Stimulated activated CD8-positive, alpha-beta memory T cell treated with anti-CD3 and anti-CD28 coated beads, Interleukin-4, amount 100 ng/mL, for 1 hour (primary cell): ENCODE measurements at places on chromosomes 1 and 21.

- DNase-seq = no peak
These were observed 68.4 kb downstream of the GDAP2 start for GRCh38 chr1:117860896-117861610.

- DNase-seq = no peak
These were observed 76.9 kb upstream of the PGBD5 start for GRCh38 chr1:230502996-230503395.

DNA sequence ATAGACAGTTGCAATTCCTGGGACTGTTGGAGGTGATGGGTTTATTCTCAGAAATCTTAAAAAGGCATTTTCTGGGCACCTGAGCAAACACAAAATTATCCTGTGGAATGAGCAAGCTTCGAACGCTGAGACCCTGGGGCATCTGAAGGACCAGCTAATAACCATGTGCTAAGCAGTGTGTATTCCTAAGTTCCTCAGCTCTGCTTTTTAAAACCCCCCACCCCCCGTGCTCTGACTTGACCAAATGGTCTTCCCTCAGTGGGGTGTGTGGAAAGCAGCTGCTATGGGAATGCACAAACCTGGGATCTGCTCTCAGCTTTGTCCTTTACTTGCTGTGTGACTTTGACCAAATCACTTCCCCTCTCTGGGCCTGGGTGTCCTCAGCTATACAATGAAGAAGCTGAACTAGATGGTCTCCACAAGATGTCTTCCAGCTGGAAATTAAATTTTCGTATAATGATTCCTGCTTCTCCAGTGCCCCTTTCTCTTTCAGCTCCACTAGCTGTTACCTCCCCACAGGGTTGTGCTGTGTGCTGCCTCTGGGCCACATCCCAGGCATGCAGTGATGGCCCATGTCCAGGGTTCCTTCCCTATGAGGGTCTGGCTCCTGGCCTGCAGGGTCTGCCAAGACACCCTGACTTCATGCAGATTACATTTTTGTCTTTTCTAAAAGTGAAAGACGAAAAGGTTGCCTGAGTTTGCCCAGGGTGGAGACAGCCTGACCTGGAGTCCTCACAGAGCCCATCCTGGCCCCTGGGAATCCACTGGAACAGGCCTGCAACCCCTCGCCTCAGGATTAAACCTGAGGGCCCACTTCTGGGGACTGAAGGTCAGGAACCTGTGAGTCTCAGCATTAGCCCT, 14.9 kb upstream of the CD247 start:
- DNase-seq = no peak

DNA sequence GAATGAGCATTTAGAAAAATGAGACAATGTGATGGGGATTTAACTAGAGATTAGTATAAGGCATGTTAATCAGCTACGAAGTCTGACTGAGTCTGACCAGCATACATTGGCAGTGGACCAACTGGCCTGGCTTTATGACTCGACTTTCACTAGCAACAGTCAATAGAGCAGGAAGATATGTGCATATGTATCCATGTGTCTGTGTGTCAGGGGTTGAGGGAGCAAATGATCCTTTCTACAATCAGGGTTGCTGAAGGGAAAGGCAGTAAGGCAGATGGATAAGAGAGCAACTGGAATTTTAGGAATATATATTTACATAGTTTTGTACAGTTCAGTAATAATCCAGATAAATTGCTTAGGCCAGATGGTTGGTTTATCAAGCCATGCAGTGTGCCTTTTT, 645.6 kb downstream of the PLA2G4A start:
- no peak for DNase-seq

DNA sequence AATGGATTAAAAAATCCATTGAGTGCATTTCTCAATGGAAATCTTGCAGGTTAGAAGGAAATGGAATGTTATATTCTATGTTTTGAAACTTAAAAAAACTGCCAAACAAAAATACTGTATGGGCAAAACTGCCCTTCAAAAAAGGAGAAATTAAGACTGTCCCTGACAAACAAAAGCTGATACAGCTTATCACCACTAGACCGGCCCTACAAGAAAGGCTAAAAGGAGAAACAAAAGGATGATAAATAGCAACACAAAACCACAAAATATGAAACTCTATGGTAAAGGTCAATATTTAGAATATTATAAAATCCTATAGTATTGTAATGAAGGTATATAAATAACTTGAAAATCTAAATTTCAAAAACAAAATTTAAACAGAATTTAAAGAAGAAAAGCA, 60.0 kb downstream of the SLC25A24 start:
- DNase-seq = no peak
